ENCODE measurements at places on chromosomes 3 and 15.

GRCh38 chr3:150371741-150372254 is 36.3 kb upstream of the TSC22D2 start:
- no peak for DNase-seq

DNA sequence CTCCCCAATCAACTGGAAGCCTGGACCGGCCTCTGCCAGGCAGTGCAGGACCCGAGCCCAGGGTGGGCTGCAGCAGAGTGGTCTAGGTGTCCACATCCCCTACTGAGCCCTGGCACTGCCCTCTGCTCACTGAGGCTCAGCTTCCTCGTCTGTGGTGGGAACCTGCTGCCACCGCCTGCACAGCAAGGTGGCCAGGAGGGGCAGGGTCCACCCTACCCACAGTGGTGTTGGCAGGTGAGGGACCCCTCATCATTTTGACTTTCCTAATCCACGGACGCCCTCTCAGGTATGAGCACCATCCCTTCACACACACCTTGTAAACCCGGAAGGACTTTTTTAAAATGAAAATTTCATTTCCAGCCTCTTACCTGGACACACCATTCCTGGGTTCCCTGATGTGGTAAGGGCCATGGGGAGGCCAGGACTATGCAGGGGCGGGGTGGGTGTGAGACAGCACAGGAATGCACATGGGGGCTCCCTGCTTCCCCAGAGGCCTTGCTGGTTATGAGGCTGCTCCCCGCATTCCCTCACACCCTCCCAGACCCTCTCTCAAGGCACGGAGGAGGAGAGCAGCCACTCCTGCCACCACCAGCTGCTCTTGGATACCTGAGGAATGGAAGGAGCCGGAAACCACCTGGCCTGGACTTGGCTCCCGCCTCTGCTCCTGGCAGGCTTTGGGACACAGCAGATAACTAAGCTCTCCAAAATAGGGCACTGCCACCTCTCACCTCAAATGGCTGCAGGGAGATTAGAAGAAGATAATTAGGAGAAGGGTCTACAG is 185.9 kb upstream of the TPM1 start:
- no peak for DNase-seq

DNA sequence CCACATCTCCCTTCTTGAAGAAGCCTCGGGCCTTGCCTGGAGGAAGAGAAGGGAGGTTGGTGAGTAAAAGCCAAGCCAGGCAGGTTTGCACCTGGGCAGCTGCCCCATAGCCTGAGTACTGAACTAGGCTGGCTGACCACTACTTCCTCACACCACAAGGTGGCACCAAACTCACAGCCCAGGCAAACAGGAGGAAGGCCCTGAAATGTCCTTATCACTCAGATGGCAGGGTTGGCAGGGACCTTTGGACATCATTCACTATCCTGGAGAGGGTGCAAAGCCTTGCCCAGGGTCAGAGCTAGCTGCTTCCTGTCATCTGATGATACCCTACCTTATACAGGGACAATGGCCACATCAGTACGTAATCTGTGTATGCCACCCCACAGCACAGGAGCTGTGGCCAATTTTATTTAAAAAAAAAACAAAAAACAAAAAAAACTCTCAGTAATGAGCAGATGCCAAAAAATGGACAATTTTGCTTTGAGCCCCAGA is 2.2 kb upstream of the GRAMD2A start:
- peak; percentile 79 for DNase-seq

GRCh38 chr15:38555686-38556334 is 8.8 kb downstream of the RASGRP1 start:
- DNase-seq = peak; percentile 38

GRCh38 chr15:65954289-65954741 is 85.0 kb downstream of the RAB11A start:
- no peak for DNase-seq

- no peak for DNase-seq
Measured at GRCh38 chr15:100167884-100168375, 173.8 kb downstream of the ADAMTS17 start.

DNA sequence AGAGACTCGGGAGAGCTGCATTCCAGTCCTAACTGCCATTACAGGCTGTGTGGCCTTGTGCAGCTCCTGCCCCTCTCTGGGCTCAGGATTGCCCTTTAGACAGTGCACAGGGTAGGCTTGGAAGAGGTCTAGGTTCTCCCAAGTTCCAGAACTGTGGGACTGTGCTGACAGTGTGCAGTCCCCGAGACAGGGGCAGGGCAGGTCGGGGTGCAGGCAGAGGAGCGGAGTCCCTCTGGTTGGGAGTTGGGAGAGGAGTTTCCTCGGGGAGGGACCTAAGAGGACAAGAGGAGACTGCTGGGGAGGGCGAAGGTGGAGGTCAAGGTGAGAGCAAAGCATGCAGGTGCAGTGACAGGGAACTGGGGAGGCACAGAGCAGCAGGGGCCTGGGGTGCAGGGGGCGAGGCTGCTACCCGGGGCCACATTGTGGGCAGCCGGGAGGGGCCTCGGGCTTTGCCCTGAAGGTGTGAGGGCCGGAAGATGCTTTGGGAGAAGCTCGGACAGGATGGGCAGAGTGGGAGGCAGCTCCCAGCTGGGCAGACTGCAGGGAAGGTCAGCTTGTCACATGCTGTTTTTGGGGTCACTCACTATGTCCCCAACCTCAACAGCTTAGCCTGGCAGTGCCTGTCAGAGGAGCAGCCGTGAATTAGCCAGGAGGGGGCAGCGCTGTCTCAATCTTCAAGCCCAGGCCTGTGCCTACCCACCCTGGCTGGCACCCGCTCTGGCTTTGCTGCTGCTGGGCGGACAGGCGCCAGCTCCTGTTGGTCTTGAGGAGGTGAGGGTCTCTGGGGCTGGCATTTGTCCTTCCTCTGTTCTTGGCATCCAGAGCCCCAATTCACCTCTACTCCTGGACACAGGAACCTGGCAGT is 15.4 kb upstream of the CSPG4 start:
- DNase-seq = no peak

- DNase-seq = no peak
Measured at GRCh38 chr3:69558912-69559311, 173.0 kb upstream of the FRMD4B start.

DNA sequence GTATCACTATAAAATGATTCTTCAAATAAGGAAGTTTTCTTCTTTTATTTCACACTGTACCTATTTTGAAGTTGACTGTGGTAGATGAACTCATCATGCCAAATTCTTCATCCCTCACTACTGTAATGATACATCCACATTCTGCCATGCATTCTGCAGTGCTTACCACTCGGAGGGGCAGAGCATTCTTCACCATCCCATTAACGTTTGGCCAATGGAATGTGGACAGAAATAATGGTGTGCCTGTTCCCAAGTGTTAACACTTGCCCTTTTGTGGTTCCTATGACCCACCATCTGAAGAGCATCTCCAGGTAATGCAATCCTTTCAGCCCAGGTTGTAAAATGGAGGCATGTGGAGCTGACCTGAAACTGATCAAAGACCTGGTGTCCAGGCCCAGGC is 18.6 kb downstream of the GOLIM4 start:
- no peak for DNase-seq

DNA sequence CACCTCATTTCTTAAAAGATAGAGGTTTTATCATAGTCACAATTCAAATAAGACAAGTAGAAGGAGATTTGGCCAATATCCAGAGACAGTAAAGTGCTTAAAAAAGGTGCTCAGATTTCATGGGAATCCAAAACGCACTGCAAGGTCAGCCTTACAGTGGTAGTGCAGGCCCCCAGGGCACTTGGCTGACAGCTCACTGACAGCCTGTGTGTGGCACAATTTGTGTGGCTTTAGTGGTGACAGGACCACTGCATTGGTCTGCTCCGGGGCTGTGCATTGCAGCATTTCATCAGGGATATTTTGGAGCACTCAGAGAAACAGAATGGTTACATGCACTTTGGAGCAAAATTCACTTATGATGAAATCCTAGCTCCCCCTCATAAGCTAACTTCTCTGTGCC is 544.3 kb downstream of the NTRK3 start:
- no peak for DNase-seq

DNA sequence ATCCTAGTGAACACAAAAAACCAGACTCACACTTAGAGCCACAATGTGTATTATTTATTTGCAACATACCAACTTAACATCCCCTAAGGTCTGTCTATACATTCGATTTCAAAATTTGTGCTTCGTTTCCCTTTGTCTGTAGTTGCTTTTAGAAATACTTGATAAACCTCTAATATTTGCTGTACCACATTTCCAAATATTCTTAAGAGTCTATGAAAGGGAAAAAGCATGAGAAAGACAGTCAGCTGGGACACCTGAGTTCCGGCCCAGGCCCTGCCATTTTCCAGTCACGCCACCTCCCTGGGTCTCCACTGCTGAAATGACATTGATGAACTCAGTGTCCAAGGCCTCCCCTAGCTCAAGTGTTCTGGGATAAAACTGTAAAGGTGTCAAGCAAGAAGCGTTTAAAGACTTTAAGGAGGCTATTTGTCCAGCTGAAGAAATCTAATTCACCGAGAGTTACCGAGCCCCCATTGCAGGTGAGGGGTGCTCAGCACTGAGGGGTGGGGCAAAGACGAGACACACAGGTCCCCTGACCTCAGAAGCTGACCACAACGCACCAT is 26.6 kb downstream of the LRRC2 start:
- DNase-seq = no peak

DNA sequence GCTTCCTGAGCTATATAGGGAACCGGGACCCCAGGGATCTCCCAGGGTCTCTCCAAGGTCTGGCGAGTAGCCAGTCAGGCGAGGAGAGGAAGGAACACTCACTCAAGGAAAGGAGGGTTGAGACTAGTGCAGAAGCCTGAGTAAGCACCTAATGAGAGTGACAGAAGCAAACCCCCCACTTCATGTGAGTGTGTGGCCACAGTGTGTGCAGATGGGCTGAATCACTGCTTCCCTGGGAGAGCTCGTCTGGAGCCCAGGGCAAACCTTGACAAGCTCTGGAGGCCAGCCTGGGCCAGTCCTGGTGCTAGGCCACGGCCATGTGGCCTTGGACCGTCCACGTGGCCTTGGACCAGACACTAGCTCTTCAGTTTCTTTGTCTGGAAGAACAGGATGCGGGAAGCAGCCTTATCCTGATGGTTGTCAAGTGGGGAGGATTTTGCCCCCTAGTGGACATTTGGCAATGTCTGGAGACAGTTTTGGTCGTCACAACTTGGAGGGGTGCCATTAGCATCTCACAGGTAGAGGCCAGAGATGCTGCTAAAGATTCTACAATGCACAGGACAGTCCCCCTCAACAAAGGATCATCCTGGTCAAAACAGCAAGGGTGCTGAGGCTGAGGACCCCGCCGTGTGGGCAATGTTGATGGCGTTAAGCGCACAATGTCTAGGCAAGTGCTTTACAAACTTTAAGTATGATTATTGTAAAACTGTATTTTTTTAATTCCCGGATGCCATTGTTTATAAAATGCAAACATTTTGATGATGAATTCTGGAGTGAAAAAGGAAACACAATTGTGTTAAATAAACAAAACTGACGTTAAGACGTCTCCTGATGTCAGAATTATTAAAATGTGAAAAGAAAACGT is 34.8 kb upstream of the CTSH start:
- DNase-seq = peak; percentile 64

DNA sequence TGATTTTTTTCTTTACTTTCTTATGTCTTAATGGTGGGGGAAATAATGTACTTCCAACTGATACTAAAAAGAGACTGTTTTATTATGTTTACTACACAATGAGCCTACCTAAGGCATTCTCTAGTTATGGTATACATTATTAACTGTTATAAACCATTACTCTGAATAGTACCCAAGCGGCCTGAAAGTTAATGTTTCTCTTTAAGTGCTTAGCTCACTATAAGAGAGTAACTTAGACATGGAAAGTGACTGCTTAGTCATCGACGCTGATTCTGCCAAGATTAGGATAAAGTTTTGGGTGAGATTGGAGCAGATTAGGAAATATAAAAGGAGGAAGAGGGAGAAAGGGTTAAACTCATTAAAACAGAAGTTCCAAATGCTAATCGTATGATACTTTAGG is 365.0 kb downstream of the NLGN1 start:
- no peak for DNase-seq

DNA sequence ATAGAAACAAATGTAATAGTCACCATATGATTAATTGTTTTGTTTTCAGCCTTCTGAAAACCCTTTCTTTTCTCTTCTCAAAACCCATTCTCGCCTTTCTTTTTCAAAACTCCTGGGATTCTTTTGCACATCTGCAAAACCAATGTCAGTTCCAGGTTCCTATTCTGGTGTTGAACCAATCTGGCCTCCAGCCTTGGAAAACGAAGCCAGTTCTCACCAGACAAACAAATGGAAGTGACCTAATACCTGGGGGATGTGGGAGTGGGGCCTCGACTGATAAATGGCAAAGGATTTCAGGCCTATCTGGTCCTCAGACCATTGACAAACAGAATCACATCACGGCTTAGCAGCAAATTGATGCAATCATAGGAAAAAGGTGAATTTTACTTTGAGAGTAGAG is 73.0 kb downstream of the COL8A1 start:
- no peak for DNase-seq

DNA sequence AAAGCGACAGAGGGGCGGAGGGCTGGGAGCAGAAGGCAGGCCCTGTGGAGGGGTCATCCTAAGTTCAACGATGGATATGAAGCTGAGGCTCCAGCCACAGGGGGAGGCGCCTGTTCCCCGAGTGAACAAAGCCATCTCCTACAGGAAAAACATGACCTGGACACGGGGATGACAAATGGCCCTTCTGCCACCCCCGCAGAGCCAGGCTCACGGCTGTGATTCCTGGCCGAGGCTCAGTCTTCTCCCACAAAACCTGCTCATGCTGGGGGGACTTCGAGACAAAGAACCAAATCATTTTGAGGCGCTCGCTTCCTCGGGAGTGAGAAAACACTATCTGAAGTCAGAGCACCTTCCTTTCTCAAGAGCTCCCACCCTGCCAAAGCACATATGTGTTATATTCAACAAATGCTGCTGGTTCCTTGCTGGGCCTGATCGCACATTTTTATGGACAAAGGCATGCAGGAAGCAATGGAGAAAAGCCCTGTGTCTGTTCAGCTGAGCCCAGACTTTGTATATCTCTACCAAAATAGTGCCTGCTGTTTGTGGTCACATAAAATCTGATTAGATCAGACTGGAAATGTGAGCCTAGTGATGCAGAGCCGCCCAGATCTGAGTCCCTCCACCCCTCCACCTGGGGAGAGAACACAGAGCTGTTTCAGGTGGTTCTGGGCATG is 5.6 kb downstream of the RBP1 start:
- no peak for DNase-seq

- no peak for DNase-seq
Measured at GRCh38 chr3:190972196-190972595, 109.7 kb upstream of the GMNC start.

GRCh38 chr3:53956586-53956985 is 64.9 kb upstream of the SELENOK start:
- DNase-seq = no peak

GRCh38 chr3:120683213-120683612 is 1.2 kb upstream of the HGD start:
- no peak for DNase-seq

- DNase-seq = no peak
Measured at GRCh38 chr15:63436341-63436740, 54.7 kb upstream of the CA12 start.

Measured in GM10248 (cell line).